ENCODE measurements at places on chromosomes 12 and 14. TPM values are rescaled to one million over a fixed set of nuclear protein-coding genes. Genes with fewer than 3 reads are reported as not detected.

LBHD2 gene
- total RNA-seq: not detected

DNA sequence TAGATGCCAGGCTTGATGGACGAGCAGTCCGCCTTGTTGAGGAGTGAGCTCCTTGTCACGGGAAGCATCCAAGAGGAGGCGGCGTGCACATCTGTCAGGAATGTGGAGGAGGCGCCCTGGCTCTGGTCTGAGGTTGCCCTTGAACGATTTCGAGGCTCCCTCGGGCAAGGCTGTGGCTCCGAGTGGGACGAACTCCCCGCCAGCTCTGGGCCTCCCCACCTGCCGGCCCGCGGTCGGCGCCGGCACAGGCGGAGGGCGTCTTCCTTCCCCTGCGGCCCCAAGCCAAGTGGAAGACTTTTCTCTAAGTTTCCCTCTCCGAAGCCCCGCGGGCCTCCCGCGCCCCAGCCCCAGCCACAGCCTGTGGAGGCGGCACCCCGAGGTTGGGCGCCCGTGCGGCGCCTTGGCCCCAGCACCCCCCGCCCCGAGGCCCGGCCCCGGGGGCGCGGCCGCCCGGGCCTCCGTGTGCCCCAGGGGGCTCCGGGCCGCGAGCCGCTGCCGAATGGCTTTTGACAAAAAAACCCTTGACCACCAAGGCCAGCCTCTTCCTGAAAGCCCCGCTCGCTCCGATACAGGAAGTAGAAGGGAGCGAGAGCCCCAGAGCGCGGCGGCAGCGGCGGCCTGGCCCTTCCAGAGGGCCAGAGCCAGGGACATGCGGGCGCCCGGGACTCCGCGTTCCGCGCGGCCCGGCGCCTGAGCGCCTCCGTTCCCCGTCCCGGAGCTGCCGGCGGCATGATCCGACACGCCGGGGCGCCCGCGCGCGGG lies at the start of gene RIN3:
TSS of gene RIN3 (plus strand) at position 578 of the 762 bp plus-strand sequence. CDS start at position 730, 152 bp downstream.
- no peaks in the 10 kb centered on the region for H3K27me3 ChIP-seq
- DNase-seq: peak; percentile 66
- H3K36me3 ChIP-seq: no peaks in the 10 kb centered on the region
- peaks cover 54% of the 10 kb centered on the region for H3K4me1 ChIP-seq
- peak within 1 kb of the TSS; percentile 93 for H3K4me3 ChIP-seq
- H3K27ac ChIP-seq: peak within 1 kb of the TSS; percentile 96

GRCh38 chr12:47102845-47103651 lies 23.3 kb upstream of the AMIGO2 start:
- no peak for DNase-seq
- no peaks in the 10 kb centered on the region for H3K27me3 ChIP-seq
- H3K27ac ChIP-seq: no peak overlapping the region
- no peaks in the 10 kb centered on the region for H3K36me3 ChIP-seq
- H3K4me3 ChIP-seq: no peak overlapping the region

GRCh38 chr14:69107407-69108003 lies 45.4 kb downstream of the DCAF5 start:
- H3K36me3 ChIP-seq: no peaks in the 10 kb centered on the region
- H3K4me1 ChIP-seq: no peaks in the 10 kb centered on the region
- no peak for DNase-seq
- H3K27me3 ChIP-seq: no peaks in the 10 kb centered on the region
